ENCODE measurements at places on chromosomes 2 and 18.

DNA sequence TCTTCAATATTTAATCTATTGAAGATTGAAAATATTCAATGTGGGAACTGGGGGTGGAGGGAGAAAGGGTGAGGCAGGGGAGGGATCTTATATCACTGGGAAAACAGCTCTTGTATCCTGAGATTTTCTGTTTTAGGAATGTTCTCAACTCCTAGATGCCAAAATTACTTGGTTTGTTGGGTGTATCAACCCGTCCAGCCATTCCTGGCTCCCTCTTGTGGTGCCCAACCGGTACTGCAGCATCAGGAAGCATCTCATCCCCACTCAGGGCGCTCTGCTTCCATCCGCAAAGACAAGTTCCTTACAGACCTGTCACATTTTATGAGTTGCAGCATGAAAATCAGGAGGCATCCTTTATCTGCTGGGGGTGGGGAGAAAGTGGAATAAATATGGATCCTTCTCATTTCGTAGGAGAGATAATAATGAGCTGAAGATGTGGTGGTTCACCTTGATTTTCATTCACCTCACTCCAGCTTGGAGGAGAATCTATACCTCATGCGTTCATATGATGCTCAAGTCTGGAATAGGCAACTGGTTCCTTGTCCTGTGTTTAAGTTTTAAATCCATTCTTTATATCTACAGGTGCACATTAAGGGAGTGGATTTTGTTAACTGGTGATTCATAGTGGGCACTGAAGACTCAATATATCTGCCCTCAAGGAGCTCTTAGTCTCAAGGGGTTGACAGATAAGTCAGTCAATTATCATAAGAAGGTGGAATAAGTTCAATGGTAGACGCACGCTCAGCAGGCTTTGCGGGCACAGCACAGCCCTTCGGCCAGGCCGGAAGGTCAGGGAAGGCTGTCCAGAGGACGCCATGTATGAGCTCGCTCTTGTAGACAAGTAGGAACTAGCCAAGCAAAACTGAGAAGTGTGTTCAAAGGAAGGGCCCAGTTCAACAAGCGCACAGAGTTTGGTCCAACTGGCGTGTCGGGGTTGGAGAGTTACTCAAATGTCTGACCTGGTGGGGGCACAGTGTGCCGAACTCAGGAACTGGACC, 127.3 kb downstream of the RNF144A start:
- DNase-seq: peak; percentile 78

DNA sequence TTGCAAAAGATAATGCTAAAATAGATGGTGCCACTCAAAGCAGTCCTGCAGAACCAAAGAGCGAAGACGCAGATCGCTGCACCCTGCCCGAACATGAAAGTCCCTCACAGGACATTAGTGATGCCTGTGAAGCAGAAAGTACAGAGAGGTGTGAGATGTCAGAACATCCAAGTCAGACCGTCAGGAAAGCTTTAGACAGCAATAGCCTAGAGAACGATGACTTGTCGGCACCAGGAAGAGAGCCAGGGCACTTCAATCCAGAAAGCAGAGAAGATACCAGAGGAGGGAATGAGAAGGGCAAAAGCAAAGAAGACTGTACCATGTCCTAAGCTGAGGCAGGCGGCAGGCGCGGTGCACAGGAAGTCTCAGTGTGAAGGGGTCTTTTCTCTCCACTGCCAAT, 34.8 kb upstream of the RBM44 start:
- DNase-seq: no peak

- DNase-seq: no peak
Measured at GRCh38 chr2:239983004-239983778, 42.0 kb downstream of the NDUFA10 start.

- peak; percentile 83 for DNase-seq
Measured at GRCh38 chr2:191166111-191166755, 15.4 kb upstream of the STAT4 start.

GRCh38 chr18:23138471-23138870, 3.2 kb downstream of the CABLES1 start:
- DNase-seq: no peak

- DNase-seq: peak; percentile 76
Measured at GRCh38 chr2:202035089-202035940, 1.7 kb downstream of the FZD7 start.

DNA sequence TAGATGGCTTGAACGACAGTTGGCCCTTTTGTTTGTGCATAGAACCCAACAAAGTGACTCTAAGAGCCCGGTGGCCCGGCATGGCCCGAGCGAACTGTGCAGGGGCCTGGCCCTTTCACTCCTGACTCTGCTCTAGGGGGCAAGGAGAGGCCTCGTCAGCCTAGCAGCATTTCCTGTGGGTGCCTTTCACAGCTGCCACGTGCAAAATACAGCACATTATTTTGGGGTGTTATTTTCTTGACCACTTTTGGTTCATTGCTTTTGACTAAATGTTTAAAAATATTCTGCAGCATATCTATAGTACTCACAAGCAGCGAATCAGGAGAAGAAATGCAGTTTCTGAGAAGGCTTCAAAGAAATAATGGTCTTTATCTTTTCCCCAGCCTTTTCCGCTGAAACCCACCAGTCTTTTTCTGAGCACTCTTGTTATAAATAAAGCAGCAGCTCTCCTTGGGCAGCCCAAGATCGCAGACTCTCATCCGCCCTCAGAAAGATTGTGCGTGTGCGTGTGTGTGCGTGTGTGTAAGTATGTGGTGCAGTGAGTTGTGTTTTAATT, 31.3 kb downstream of the DGKD start:
- DNase-seq: peak; percentile 25

GRCh38 chr2:229749779-229750178, 35.4 kb upstream of the DNER start:
- DNase-seq: no peak

DNA sequence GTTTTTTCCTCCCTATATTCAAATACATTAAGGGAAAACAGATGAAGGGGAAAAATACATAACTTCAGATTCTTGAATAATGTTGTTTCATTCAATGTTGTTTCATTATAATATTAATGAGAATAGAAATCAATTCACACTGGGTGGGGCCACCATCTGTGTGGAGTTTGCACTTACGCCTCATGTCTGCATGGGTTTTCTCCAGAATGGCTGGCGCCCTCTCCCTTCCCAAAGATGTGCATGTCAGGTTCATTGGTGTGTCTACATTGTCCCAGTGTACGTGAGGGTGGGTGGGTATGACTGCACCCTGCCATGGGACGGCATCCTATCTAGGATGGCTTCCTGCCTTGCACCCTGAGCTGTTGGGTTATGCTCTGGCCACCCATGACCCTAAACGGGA, 51.7 kb downstream of the COBLL1 start:
- no peak for DNase-seq

DNA sequence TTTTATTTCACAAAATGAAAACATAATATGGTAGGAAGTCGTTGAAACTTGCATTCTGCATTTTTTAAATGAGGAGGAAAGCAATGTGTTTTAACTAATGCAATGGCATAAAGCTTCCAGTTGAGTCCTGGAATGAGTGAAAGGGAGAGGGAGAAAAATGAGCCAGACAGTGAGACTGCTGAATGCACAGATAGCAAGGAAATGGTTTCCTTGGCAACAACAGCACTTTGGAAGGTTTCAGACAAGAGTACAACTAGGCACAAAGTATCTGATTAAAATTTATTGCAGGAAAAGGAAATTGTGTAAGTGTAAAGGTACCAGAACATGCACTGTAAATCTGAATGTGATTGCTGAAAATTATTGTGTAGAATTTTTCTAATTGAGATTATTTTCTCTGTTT, 320.1 kb upstream of the KYNU start:
- DNase-seq: peak; percentile 63

DNA sequence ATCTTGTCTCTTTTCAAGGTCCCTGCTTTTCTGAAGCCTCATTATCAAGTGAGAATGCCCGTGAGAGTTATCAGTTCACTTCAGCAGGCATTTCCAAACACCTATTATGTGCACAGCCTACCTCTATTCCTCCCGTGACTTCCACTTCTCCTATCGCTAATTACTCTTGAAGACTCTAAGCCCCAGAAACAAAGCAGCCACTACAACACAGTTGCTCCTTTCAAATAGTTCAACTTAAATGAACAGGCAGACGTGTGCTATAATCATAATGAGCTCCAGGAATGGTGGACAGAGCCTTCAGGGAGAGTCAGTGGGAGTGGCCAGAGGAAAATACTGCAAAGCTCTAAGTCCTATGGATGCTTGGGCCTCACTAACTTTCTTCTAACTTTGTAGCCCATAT, 159.0 kb downstream of the RDH14 start:
- DNase-seq: no peak

- DNase-seq: peak; percentile 72
Measured at GRCh38 chr18:8706791-8707555, 1.6 kb downstream of the MTCL1 start.

DNA sequence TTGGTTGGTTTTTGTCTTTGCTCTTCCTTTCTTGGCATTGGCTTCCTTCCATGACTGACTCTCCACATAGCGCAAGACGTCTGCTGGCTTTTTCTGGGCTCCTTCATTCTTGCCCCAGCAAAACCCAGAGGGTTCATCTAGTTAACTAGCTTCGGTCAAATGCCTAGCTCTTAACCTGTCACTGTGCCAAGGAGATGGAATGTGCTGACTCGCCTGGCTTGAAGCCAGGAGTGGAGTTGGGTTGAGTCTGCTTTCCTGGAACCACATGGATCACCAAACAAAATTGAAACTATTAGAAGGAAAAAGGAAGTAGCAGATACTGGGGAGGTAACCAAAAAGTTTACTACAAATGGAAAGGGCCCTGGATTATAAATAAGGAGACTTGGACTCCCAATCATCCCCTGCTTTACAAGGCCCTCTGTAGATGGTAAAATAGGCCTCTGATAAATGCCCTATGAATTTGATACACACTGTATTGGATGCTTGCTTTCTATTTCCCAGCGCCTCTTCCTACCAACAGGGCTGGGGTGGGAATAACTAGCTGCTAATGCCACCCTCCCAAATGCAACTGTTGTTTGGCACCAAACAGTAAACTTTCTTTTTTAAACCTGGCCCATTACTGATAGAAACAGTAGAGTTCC, 11.3 kb downstream of the MALT1 start:
- DNase-seq: peak; percentile 93

Data from choroid plexus epithelial cell (primary cell).